BJ (cell line): ENCODE measurements at places on chromosomes 3 and 15. TPM values are rescaled to one million over a fixed set of nuclear protein-coding genes. Genes with fewer than 3 reads are reported as not detected.

EPHA6 gene
- not detected in 2 replicates for polyA plus RNA-seq

PTPRG gene
- polyA plus RNA-seq, result 20.8 and 21.5 TPM in 2 replicates

CLN6 gene
- polyA plus RNA-seq, result 22.1 and 25.4 TPM in 2 replicates

CELSR3 gene
- 0.55 and 0.88 TPM in 2 replicates for polyA plus RNA-seq

CACNA2D2 gene
- 0.04 and 0.11 TPM in 2 replicates for polyA plus RNA-seq

DNA sequence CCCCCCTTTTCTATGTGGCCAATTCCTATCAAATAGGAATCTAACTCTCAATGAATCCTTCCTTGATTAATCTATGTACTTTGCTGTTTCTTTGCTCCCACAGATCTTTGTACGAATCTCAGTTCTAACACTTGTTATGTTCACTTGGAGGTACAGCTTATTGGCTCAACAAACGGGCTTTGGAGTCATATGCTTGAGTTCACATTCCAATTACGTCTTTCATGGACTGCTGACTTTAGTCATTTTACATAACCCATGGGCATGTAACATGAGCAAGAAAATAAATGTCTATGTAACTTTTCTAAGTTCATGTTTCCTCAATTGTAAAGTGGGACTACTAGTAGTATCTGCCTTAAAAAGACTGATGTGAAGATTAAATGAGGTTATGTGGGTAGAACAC is 123.2 kb upstream of the TBC1D5 start:
- no peak for DNase-seq

DNA sequence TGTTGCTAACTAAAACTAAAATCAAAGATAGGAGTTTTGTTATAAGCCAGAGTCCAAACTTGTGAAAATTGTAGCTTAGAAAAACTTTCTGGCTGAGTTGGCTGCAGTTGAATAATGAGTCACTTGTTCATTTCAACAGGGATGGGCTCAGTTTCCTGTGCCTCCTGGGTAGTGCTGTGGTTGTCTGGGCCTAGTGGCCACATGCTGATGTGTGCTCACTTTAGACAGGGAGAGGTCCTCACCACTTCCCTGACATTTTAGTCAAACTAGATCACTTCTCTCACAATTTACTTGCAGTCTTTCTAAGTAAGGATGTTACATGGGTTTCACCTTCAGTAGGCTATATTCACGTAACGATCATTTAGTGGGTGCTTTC is 6.3 kb upstream of the UBE2Q2 start:
- DNase-seq, result peak; percentile 60

- DNase-seq, result no peak
These were observed 175.0 kb downstream of the KLF13 start for GRCh38 chr15:31501536-31502157.

DNA sequence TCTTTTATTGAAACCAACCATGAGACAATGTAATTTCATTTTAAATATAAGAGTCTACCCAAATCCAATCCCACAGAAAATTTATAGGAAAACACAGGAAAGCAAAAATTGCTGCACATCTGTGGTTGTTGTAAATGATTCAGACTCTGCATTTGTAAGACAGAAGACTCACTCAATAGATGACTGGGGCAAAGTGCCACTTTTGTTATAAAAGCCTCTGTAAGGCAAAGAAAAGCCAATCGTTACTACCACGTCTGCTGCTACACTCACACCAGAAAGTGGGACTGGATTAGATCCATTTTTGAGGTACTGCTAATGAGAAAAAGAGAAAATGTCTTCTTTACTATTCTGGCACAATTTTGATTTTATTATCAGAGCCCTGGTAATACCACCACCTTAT is 74.9 kb downstream of the SEMA6D start:
- DNase-seq, result no peak

DNA sequence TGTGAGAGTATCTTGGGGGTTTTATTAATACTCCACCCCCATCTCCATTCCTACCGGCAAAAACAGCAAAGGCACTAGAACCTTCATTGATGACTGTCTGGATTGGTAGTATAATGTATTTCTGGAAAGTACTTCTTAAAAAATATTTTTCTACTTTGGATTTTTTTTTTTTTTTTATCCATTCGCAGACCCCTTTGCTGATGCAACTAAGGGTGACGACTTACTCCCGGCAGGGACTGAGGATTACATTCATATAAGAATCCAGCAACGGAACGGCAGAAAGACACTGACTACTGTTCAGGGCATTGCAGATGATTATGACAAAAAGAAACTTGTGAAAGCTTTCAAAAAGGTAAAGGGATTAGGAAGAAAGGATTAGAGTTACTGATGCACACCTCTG is 1.2 kb downstream of the EIF1B start:
- no peak for DNase-seq
